ENCODE measurements at places on chromosomes 7 and 10.

GRCh38 chr10:62812672-62813439 lies 3.3 kb downstream of the EGR2 start:
- DNase-seq = no peak

DNA sequence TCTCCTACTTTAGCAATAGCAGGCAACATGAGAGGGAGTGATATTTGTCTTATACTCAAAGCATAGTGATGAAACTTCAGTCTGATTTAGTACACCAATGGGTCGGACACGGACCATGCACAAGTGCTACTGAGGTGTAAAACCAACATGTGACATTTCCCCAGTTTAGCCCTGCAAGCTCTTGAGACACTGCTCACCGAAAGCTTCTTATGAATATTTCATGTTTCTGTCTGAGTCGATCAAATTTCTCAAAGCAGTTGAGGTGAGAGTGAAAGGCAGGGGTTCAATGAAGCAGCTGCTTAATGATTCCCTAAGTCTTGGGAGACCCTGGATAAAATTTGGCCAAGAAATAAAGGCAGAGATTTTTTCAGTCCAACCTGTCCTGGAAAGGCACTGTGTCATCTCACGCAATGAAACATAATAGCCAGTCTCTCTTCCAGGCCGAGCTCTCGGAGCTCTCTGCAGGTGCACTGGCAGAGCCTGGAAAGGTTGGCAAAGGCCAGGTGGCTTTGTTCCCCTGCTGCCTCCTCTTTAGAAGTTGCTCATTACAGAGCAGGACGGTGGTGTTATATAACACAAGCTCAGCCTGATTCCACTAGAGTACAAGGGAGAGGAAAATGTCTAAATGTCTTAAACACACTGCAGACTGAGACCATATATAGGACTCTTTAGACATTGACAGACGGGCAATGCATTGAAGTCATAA lies 33.9 kb upstream of the XPNPEP1 start:
- DNase-seq = no peak

DNA sequence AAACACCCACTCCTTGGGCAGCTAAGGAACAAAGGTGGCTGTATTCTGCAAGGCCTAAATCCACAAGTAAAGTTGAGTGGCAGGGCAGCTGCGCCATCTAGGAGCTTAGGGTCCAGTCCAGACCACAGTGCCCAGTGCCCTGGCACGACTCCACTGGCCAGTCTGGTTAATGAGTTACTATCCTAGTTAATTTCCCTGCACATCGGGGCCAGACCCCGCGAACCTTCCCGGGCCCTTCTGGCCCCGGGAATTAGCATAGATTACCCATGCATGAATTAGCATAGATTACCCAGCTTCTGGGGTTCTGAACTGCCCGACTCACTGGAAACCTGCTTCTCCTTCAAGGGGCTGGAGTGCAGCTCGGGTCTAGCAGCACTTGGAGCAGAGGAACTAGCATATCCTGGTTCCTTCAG lies 3.2 kb upstream of the EMX2 start:
- DNase-seq = no peak

- DNase-seq = no peak
Measured at GRCh38 chr10:30591249-30591670, 38.3 kb downstream of the LYZL2 start.

GRCh38 chr7:142629588-142630260 lies 119.5 kb upstream of the PRSS1 start:
- no peak for DNase-seq

GRCh38 chr10:91627344-91628102 lies 5.3 kb downstream of the PPP1R3C start:
- DNase-seq = no peak
